Colonic mucosa (tissue), 4 donors: ENCODE measurements at places on chromosomes 4 and X.
A peak's percentile ranks its signal among the peaks of the same experiment; 100 is the strongest.

DNA sequence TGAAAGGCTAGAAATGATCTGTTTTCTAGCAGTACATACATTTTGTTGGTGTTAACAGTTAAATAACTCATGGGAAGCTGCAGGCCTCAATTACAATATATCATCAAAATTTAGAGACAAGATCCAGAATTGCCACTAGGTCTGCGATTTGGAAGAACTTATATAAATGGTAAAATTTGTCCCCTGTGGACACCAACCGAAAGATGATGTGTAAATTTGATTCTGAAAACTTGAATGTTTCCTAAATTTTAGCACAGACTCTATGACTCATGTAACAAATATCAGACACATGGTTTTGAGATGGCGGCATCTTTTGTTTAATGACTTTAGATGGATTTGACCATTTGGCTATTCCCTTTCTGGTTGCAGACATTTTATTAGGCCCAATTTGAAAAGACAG lies 6.0 kb upstream of the HPGDS start:
- DNase-seq, result no peak

DNA sequence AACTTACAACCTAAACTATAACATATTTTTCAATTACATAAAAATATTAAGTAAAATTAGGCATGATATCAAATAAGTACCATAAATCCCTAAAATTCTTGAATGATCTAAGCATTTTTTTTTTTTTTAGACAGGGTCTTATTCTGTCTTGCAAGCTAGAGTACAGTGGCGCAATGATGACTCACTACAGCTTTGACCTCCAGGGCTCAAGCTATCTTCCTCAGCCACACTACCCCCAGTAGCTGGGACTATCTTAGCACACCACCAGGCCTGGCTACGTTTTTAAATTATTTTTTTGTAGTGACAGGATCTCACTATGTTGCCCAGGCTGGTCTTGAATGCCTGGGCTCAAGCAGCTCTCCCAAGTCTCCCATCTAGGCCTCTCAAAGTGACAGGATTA lies 1042.3 kb downstream of the FSTL5 start:
- DNase-seq, result no peak

- no peak for DNase-seq
Observed at GRCh38 chr4:8835521-8836365, 35.9 kb downstream of the HMX1 start.

DNA sequence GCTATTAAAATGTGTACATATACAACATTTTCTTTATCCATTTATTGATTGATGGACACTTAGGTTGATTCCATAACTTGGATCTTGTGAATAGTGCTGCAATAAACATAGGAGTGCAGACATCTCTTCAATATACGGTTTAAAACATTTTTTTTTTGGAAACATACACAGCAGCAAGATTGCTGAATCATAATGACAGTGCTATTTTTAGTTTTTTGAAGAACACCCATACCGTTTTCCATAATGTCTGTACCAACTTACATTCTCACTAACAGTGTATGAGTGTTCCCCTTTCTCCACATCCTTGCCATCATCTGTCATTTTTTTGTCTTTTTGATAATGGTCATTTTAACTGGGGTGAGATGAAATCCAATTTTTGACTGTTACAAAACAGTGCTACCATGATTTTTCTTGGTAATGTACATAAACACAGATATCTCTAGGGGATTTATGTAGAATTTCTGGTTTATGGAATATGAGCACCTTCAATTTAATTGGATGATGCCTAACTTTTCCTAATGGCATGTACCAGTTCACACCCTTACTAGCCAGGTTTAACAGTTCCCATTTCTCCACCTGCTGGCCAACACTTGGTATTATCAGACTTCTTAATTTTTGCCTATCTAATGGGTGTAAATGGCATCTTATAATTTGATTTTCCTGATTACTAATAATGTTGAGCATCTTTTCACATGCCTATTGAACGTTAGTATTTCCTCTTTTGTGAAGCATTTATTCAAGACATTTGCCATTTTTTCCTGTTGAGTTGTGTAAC lies 21.0 kb upstream of the TMSB15B start:
- no peak for DNase-seq

GRCh38 chrX:40022421-40022820 lies 75.3 kb downstream of the BCOR start:
- DNase-seq, result no peak

- no peak for DNase-seq
Observed at GRCh38 chr4:138452826-138453225, 210.7 kb upstream of the SLC7A11 start.

- DNase-seq, result no peak
Observed at GRCh38 chr4:48543796-48544195, 53.7 kb downstream of the ZAR1 start.

DNA sequence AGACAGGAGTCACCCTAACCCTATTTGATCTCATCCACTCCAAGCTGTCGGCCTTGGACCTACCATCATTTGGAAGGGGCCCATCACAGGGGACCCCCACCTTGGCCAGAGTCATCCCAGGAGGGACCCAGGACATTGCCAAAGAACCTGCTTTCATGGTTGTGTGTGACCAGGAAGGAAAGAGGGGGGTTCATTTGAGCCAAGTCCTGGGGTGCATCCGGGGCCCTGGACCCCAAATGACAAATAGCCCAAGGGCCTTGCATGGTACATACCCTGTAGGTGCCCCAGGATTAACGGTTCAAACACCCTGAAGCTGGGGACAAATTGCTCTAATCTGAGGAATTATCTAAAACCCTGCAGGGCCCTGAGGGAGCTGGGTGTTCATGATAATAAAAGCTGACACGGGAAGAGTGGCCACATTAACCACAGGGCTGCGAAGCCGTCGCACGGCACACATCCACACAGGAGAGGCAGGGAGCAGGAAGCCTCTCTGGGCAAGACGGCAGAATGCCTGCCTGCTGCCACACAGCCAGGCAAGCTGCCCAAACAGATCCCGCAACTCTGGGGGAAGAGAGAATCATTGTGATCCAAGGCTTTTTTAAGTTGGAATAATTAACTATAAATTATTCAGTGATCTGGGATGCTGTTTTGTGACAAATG lies 28.2 kb upstream of the PPP2R2C start:
- peak; percentile 6 for DNase-seq

GRCh38 chrX:111103246-111103645 lies 7.3 kb downstream of the PAK3 start:
- DNase-seq, result no peak

DNA sequence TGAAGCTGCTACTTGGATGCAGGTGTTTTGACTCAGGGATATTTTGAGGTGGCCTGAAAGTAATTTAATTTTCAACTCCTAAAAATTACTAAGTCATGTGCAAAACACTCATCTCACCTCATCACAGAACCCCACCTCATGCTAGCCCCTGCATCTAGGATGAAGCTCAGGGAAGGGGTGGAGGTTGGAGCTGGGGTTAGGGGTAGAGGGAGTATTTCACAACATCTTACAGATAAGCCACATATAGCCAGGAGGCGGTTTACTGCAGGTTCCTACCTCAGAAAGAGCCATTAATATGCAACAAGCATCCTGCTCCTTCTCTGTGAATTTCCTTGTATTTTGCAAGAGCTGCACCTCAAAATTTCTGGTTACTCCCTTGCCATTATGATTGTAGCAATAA lies 70.5 kb upstream of the TSPAN5 start:
- no peak for DNase-seq

DNA sequence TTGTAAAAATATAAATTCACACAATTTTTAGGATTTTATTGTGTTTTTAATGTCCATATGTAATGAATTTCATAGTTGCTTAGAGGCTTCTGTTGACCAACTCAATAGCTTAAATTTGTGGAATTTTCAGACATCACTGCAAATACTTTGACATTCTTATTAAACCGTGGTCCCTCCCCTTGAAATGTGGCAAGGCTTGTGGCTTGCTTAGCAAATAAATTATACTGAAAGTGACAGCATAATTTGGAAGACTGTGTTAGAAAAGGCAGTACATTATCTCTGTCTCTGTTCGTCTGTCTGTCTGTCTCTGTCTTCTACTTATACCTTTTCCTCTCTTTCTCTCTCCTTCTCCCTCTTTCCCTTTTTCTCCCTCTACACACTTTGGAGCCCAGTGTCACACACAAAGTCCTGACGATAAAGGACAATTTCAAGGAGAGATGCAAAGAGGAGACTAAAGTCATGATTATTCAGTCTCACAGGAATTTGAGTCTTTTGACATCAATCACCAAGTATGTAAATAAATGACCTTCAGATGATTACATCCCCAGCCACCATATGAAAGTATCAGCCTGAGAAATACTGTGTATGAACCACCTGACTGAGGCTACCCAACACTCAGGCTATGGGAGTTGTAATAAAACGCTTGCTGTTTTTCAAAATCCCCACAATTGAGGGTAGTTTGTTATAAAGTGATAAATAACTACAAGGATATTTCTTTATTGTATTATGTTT lies 21.0 kb upstream of the UGT2B7 start:
- DNase-seq, result no peak

DNA sequence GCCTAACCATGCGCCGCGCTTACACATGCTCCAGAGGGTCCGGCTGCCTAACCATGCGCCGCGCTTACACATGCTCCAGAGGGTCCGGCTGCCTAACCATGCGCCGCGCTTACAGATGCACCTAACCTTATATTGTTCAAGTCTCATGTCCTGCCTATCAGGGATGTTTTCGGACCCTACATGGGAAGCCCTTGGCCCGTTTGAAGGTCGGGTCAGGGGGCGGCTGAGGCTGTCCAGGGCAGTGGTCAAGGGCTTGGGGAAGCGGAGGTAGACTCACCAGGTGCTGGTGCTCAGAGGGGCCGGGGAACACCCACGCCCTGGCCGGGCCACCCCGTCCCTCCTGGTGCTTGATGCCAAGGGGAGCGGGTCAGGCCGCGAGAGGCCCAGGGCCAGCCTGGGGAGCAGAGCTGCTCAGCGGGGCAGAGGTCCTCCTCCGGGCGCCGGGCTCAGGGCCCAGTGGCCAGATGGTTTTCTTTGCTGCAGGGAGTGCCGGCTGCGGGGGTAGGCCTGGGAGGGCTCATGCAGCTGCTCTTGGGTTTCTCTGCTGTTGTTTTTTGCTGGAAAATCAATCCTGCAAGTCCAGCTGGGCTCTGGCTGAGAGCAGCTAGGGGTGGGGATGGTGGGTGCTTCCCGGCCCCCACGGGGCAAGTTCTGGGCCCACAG lies 35.4 kb upstream of the SPON2 start:
- peak; percentile 64 for DNase-seq

GRCh38 chrX:16786791-16787735 lies 797 bp downstream of the TXLNG start:
- DNase-seq, result no peak

- no peak for DNase-seq
Observed at GRCh38 chr4:159370286-159370685, 267.4 kb downstream of the RAPGEF2 start.

DNA sequence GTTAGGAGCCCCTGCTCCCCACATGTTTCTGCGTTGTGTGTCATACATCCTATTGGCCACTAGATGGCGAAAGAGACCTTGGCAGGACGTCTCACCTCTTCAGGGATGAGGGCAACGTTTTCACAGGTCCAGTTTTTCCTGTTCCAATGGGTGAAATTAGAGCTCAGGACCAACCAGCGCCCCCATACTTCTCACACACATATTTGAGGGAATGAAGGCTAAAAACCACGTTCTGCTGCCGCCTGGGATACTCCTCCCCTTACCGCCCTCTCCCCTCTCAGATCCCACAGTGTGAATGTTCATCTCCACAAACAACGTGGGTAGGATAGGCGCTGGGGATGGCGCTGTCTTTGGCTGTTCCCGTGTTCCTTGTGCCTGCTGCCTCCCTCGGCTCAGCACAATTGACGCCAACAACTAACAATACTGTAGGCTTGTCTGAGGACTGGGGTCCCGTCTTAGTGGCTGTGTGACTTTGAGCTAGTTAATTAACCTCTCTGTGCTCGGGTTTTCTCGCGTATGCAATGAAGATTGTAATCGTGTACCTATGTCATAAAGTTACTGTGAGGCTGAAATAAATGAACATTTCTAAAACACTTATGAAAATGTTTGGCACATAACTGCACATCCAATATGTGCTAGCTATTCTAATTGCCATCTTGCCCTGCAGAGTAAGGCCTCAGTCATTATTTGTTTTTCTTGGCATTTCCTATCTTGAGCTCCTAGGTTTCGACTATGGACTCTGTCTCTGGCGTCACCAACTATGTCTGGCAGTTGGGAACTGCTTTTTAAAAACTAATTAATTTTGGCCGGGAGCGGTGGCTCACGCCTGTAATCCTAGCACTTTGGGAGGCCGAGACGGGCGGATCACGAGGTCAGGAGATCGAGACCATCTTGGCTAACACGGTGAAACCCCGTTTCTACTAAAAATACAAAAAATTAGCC lies 181.3 kb upstream of the STK26 start:
- no peak for DNase-seq

DNA sequence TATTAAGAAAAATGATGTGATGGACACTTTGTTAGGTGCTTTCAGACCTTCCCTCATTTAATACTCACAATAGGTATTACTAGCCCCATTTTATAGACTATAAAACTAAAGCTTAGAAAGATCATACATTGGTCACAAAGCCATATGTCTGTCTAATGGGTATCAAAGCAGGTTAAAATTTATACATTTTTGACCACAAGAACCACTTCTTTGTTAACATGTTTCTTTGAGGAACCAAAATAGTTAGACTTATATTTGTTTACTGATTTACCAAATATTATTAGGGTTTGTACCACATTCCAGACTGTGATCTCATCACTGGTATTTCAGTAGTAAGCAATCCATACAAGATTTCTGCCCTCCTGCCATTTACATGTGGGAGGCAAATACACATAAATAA lies 363.3 kb downstream of the NAF1 start:
- no peak for DNase-seq

DNA sequence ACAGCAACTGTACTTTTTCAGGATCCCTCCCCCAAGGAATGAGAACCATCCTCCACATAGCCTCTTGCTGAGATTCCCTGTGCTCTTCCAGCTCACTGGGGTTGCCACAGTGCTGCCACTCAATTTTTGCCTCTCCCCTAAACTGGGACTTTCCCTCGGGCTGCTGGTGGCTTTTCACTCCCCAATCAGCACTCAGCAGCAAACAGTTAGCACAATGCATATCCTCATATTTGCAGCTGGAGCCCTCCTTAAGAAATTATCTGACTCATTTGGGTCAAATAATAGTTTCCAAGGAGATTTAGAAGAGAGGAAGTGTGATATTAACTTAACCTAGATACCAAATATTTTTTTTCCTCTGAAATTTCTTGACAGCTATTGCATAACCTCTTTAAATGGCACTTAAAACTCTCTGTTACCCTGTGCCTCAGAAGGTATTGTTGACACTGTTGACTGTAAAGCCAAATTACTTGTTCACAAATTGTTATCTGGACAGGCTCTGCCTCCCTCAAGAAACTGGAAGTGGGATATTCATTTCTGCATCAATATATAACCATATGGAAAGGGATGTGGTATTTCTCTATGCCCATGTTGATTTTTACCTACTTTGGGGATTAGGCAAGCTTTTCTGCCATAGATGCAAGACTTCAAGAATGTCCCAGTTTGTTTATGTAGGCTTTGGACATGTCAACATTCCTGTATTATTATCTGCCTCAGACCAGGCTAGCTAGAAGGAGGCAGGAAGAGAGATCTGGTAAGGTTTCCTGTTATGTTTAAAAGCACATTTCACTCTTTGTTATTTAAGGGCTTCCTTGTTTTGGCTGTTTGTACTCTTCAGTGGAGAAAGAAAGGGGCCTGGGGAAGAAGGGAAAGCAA lies 58.0 kb downstream of the SEPTIN11 start:
- DNase-seq, result no peak

- DNase-seq, result no peak
Observed at GRCh38 chrX:31165241-31166035, 93.6 kb upstream of the FTHL17 start.
